Epithelial cell of proximal tubule (primary cell): ENCODE measurements at places on chromosomes 4 and X. TPM values are rescaled to one million over a fixed set of nuclear protein-coding genes. Genes with fewer than 3 reads are reported as not detected.

DNA sequence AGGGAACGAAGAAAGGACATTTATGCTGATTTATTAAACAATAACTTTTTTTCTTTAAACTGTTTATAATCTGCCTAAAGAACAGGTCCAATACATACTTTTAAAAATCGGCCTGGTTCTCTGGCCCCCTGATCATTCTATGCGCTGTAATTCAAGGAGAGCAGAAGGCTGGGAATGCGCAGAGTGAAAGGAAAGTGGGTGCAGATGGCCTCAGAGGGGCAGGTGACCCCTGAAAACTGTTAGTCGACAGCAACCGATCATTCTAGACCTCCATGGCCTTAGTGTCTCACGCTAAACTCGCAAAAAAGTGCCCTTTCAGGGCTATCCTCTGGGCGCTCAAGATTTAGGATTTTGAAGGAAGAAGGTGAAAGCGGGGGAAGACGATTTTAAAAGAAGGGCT is 2.2 kb downstream of the PDE5A start:
- no peak for DNase-seq

DNA sequence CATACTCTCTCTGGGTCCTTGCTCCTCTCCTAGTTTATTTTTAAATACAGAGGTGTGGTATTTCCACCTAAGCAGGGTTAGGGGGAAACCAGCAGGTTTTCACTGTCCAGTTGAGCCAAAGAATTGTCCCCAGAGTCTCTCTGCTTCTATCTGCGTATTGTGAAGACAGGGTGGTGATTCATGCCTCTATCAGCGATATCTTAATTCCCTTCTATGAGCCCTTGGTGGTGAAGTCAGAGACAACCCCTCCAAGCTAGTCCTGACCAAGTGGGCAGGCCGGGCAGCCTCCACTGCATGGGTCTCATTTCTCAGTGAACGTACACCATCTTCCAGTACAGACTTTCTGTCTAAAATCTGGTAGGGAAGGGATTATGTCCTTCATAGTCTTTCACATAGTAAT is 100.5 kb upstream of the GPR34 start:
- no peak for DNase-seq

DNA sequence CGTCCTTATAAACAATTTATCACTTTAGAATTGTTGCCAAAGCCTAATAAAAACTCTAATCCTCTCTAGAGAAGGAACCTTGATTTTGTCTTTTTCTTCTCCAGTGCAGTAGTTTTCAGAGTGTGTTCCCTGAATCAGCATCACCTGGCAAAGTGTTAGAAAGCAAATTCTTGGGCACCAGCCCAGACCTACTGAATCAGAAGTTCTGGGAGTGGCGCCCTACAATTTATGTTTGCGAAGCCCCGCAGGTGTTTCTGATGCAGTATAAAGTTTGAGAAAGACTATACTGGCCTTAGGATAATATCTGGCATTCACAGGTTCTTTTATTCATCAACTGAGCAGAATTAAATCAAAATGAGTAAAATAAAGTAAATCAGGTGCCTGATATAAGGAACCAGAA is 645.8 kb upstream of the ATOH1 start:
- no peak for DNase-seq

DNA sequence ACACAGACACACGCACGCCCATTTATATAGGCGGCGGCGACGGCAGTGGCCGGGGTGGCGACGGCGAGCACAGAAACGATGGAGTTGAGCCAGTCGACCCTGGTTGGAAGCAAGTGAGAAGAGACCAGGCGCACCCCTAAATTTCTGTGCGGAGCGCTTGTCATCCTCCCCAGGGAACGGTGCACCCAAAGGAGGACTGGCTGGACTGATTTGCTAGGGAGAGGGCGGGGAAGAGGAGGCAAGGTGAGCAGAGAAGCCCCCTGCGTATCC is 302 bp downstream of the NHS start:
- DNase-seq: no peak

DNA sequence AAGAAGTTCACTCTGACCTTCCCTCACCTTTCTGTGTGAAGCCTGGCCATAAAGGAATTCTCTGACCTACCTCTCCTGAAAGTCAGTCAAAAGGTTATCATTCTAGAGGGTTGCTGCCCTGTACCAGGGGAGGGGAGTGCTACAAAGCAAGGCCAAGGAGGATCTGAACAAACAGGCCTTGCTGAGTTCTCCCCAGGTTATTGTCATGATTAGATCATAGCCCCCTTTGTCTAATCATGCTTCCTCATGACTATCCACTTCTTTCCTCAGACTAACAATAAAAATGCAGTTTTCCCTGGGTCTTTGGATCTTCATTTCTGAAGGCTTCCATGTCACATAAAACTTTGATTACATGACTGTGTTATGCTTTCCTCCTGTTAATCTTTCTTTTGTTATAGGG is 472.0 kb downstream of the IQCM start:
- DNase-seq: no peak

DNA sequence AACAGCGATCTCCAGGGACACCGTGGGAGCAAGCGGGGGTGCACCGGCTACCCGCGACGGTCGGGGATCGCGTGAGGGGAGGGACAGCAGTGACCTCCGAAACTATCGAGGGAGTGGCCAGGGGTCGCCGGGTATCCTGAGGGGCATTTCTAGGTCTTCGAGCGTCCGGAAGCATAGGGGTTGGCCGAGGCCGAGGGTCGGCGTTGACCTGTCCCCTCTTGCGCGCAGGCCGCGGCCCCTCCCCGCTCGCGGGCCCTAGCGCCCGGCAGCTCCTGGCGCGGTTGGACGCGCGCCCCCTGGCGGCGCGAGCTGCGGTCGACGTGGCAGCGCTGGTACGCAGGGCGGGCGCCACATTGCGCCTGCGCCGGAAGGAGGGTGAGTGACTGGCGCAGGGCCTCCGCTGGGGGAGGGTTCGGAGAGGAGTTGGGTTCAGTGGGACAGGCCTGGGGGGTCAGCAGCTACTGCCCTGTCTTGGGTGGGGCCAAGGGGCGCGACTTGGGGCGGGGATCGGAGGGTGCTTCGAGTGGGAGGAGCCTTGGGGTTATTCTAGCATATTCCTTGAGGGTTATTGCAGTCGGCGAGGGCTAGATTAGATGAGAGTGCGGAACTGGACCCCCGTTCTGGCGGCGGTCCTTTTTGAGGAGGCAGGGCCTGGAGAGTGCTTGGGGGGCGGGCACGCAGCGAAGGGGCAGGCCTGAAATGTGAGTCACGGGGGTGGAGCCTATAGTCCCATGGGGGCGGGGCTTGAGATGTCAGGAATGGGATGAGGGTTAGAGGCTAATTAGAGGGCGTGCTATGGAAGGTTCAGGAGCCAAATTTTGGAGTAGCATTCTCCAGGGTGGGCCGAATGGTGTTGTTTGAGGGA is 1.2 kb downstream of the MAGIX start:
- DNase-seq: no peak

DNA sequence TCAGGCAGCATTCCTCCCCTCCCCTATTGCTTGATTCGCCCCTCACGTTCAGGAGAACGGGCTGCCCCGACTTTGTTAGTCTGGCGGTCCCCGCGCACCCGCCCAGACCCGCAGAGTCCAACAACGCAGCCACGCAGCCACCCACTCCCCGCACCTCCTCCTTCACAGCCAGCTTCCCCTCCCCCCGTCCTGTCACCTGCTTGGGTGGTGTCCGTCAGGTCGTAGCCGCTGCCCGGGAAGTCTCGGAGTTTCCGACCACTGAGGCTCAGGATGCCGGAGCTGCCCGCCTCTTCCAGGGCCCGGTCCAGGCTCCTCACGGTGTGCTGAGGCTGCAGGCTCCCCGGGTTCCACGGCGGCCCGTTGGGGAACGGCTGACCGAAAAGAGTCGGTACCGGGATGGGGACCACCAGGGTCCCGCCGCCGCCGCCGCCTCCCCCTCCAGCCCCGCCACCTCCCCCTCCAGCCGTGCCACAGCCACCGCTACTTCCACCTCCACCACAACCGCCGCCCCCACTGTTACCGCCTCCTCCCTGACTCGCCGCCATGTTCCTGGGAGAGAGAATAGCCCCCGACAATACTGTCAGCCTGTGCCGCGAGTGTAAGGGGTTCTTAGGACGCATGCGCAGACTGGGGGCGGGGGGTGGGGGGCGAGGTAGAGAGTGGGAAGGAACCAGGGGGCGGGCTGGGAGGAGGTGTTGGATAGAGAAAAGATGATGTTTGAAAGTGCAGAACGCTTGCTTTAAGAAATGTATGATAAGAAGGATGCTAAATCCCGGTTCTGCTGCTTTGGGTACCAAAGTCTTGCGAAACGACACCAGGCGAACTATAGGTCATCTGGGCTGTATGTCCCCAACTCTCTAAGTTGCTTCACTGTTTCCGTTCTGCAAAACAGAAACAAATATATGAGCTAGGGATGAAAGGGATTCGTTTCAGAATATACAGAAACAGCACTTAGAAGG is at the start of gene LRCH2:
Gene LRCH2 (minus strand): TSS at position 600 of the 959 bp plus-strand sequence. CDS start 55 bp downstream, at position 545.
- no peak for DNase-seq

The CT47B1 gene
- total RNA-seq: not detected in 2 replicates

The GPR82 gene
- total RNA-seq: not detected in 2 replicates
